ENCODE measurements at places on chromosomes 12 and 14.
A peak's percentile ranks its signal among the peaks of the same experiment; 100 is the strongest.

- no peak for DNase-seq
Measured at GRCh38 chr12:63949902-63950301, 105.4 kb downstream of the SRGAP1 start.

- no peak for DNase-seq
Measured at GRCh38 chr12:12010277-12011039, 60.3 kb upstream of the BCL2L14 start.

GRCh38 chr12:92995258-92995903 is 66.3 kb upstream of the EEA1 start:
- no peak for DNase-seq

GRCh38 chr12:61072717-61073116 is 1187.5 kb upstream of the USP15 start:
- no peak for DNase-seq

DNA sequence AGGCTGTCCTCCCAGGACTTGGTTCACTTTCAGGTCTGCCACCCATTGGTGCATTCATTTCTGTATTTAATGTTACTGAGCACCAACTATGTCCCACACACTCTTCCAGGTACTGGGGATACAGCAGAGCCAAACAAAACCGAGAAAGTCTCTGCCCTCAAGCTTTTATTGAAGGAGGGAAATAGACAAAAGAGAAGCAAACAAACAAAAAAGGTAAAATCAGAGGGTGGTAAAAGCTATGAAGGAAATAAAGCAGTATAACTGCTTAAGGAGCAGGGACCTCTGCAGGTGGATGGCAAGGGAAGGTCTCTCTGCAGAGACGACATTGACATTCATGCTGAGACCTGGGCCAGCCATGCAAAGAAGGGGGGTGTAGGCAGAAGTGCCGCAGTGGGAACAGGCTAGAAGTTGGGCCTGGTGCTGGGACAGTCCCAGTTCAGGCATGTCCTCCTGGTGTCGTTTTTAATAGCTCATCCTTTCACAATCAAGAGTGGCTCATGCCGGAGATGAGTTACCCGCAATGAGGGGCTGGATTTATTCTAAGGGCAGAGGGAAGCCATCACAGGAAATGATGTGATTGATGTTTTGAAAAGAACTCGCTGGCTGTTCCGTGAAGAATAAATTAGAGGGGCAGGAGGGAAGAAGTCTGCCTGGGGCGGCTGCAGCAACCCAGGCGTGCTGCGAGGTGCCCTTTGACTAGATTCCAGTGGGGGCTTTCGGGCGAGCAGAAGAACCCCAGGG is 72.8 kb downstream of the IRF2BPL start:
- peak; percentile 87 for DNase-seq

- DNase-seq = no peak
Measured at GRCh38 chr12:104632724-104633201, 176.0 kb downstream of the CHST11 start.

DNA sequence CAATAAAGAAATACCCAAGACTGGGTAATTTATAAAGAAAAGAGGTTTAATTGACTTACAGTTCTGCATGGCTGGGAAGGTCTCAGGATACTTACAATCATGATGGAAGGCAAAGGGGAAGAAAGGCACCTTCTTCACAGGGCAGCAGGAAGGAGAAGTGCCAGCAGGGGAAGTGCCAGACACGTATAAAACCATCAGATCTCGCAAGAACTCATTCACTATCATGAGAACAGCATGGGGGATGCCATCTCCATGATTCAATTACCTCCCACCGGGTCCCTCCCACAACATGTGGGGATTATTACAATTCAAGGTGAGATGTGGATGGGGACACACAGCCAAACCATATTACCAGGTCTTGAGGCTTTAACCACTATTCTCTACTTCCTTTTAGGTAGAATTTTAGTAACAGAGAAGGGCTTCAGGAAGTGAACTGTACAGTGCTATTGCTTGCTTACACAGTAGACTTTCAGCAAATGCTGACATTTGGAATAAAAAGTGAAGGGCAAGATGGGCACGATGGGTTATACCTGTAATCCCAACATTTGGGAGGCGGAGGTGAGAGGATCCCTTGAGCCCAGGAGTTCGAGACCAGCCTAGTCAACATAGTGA is 40.8 kb upstream of the OR4E1 start:
- DNase-seq = no peak
